ENCODE measurements at places on chromosomes 4 and X.

GRCh38 chr4:153788413-153789276 is at the start of gene SFRP2:
Gene SFRP2 (minus strand): TSS chr4:153789083. CDS start chr4:153788835, 248 bp downstream.
- DNase-seq: no peak

GRCh38 chrX:67730296-67730695 is 186.5 kb downstream of the AR start:
- no peak for DNase-seq

DNA sequence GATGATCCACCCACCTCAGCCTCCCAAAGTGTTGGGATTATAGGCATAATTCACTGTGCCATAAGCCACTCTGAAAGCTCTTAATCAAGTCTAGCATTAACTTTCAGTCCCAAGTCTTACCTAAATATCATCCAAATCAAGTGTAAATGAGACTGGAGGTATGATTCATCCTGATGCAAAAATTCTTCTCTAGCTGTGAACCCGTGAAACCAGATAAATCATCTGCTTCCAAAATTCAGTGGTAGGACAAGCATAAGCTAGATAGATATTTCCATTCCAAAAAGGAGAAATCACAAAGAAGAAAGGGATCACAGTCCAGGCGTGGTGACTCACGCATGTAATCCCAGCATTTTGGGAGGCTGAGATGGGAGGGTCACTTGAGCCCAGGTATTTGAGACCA is 8.8 kb upstream of the TBC1D25 start:
- no peak for DNase-seq

- DNase-seq: no peak
Measured at GRCh38 chr4:31662951-31663350, 942.8 kb downstream of the PCDH7 start.

DNA sequence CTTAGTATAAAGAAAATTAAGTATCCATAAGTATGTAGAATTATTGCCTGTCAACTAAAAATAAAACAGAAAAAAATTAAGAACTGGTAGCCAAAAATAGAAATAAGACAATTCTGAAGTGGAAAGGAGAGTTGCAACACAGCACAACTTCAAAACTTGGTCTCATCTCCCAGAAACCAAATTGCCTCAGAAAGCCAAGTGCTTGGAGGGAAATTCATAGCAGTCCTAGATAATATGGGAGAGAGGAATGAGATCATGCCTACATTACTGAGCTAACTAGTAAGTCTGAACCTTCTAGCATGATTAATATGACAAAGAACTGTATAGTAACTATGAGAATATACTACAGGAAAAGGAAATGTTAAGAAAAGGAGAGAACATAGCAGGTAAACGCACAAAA is 256.5 kb downstream of the LDB2 start:
- DNase-seq: no peak

DNA sequence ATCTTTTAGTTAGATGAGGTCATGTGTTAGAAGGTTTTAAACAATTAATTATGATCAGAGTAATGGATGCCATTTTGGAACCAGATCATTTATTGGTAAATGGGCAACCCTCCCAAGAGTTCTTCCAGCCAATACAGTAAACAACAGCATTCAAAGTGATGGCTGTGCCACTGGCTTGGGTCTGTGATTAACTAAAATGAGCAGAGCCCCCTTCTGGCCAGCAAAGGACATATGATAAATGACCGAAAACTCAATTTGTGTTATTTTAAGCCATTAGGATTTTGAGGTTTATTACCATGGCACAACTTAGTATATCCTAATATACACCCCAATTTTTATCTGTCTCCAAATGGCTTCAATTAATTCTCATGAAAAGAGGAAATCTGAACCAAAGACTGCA is 90.8 kb upstream of the NPFFR2 start:
- DNase-seq: no peak

GRCh38 chr4:7759635-7760034 is 180.0 kb downstream of the AFAP1 start:
- DNase-seq: no peak

DNA sequence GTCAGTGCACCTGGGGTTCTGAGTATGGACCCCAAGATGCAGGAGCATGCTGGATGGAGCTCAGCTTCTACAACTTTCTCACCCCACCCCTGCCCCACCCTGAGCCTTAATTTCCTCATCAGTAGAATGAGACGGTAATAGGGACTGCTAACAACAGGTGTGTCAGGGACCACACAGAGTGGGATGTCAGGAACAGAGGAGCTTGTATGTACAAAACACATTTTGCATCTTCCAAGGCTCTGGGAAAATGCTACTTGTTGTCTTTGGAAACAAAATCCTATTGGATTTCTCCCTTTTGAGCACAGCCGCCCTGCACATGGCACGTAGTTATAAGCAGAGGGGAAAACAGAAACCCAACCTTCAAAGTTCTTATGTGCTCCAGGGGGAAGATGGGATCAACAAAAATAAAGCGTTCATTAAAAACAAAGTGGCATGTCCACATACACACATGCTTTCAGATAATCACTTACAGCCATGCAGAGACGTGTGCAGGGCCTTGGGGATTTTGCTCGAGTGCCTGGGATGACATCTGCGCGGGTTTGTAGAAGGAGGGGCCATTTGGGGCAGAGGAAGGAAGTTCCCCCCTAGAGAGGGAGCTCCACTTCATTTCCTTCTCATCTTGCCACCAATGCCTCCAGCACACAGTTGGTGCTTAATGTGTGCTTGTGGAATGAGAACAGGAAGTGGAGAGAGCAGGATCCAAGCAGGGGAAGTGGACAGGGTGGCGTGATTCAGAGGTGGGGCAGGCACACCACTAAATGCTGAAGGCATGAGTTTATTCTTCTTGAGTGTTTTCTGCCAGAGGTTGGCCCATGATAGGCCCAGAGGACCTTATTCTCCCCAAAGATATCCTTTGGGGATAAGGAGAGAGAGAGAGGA is 138.9 kb downstream of the SMIM20 start:
- no peak for DNase-seq

DNA sequence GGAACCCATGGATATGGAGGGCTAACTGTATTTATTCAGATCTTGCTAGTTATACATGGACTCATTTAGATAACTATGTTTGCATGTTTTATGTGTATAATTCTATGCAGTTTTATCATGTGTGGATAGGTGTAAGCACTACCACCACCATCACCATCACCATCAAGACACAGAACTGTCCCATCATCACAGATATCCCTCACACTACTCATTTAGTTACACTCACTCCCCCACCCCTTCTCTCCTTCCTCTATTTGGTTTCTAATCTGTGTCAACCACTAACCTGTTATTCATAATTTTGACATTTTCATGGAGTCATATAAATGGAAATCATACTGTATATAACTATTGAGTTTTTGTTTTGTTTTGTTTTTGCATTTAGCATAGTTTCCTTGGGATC is 43.7 kb downstream of the STAG2 start:
- DNase-seq: no peak

- no peak for DNase-seq
Measured at GRCh38 chrX:19660604-19661255, 145.4 kb upstream of the MAP3K15 start.

GRCh38 chr4:75321484-75321883 is 192.7 kb downstream of the RCHY1 start:
- DNase-seq: no peak

DNA sequence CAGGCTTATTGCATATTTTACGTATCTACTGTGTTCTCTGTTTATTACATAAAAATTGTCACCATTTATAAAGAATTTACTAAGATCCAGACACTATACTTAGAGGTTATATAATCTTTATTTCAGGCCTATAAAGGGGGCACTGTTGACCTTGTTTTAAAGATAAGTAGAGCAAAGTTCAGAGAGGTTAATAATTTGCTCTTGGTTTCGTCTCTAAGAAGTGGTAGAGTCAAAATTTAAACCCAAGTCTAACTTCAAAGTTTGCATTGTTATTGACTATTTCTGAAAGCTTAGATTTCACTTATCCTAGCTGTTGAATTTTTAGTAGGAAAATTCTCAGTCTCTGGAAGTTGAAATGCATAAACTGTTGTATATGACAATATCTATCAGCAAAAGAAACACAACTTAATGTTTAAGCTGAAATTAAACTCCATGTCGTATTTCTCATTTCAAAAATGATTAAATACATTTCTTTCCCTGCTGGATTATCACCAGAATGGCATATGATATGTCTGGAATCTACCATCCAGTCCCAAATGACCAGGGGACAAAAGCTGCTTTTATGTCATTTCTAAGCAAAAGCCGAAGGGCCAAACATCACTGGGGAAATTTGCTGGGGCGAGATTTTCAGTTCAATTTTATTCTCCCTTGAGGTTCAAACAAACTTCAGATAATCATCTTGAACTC is 138.4 kb downstream of the SLC7A11 start:
- no peak for DNase-seq

- no peak for DNase-seq
Measured at GRCh38 chr4:85005865-85006377, 39.4 kb upstream of the WDFY3 start.

DNA sequence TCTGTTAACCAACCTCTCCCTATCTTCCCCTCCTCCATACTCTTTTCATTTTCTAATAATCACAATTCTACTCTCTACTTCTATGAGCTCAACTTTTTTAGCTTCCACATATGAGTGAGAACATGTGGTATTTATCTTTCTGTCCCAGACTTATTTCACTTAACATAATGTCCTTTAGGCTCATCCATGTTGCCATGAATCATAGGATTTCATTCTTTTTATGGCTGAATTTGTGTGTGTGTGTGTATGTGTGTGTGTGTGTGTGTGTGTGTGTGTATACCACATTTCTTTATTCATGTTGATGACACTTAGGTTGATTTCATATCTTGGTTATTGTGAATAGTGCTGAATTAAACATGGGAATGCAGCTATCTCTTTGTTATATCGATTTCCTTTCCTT is 37.4 kb downstream of the RUFY3 start:
- no peak for DNase-seq

DNA sequence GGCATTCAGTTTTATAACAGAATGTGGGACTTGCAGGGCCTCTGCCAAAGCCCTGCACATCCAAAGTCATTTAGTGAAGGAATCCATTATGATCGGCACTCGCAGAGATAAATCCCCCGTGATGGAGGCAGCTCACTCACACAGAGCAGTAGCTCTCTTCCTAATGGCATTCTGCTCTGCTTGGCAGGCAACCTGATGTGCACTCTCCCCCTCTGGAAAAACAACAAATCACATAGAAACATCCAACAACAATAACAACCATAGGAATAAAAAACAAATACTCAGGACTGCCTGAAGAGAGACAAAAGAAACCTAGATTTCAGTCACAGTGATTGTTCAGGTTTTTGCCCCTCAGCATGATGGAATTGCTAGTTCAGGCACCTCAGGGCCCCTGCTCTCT is 59.7 kb downstream of the NAA11 start:
- no peak for DNase-seq

DNA sequence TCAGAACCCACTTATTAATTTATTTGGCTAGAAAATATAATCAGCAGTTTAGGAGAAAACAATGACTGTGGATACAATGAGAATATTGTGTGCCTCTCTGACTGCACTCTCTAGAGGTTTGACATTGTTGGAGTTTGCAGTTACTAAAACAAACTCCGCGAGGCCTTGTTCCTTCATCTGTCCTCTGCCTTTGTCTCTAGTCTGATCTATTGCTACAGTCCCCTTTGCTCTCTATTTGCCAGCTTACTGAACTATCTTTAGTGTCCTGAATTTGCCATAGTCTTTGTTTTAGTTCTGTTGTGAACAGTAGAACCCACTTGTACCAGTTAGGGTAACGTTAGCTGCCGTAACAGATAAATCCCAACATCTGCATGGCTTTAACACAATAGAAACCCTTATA is 81.4 kb upstream of the RPS6KA3 start:
- no peak for DNase-seq

GRCh38 chrX:32894679-32895078 is 316.7 kb downstream of the DMD start:
- DNase-seq: no peak

GRCh38 chrX:124594017-124594651 is 247.8 kb downstream of the SH2D1A start:
- no peak for DNase-seq

GRCh38 chr4:159937595-159937994 is 834.7 kb downstream of the RAPGEF2 start:
- no peak for DNase-seq

- DNase-seq: no peak
Measured at GRCh38 chr4:187413564-187414358, 581.8 kb upstream of the ZFP42 start.

DNA sequence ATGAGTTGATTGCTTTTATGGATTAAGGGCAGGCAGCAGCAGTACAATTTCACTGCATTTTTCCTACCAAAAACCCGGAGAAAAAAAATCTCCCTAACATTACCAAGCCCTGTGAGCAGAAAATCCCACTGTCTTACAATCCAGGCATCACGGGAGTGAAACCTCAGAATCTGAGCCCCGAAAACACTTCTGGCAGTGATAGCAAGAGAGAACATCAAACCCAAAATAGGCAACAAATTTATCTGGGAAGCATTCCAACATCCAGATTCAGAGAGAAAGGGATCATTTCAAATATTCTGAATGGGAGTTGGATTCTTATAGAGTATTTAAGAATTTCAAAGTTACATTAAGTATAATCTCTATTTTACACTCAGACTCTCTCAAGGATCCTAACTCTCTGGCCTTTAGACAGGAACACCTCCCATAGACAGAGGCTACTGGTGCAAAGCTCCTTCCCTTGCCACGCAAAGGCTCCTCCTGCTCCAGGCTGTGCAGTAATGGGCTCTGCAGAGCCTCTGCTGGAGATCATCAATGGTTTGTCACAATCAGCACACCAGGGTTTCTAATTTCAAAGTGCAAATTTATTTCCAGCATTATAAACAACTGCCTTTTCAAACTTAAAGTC is 256.9 kb downstream of the PARM1 start:
- DNase-seq: no peak

All from GOT3 (cell line).